ENCODE measurements at places on chromosomes 1 and 21. TPM values are rescaled to one million over a fixed set of nuclear protein-coding genes. Genes with fewer than 3 reads are reported as not detected.
A peak's percentile ranks its signal among the peaks of the same experiment; 100 is the strongest.

The CLDN17 gene
- total RNA-seq, result not detected

The NCF2 gene
- total RNA-seq, result 13.7 TPM

The IL20 gene
- not detected for total RNA-seq

The CHTOP gene
- 65.5 TPM for total RNA-seq

The LCE1E gene
- not detected for total RNA-seq

DNA sequence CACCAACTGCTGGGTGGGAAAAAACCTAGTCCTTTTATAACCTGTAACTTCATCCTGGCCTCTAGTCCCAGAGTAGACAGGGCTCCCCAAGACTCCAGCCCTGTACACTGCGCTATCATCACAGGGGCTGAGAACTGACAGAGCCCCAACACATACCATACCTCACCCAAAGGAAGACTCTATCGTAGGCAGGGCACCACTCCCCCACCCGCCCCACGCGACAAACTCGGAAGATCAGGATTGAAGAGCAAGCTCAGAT is 15.8 kb downstream of the INPP5B start:
- H3K36me3 ChIP-seq, result no peaks in the 10 kb centered on the region
- no peak for DNase-seq
- H3K27me3 ChIP-seq, result no peaks in the 10 kb centered on the region
- peak overlapping the region; percentile 45 for H3K4me3 ChIP-seq
- H3K27ac ChIP-seq, result peak overlapping the region; percentile 44

GRCh38 chr1:93219443-93219842 is 38.9 kb downstream of the CCDC18 start:
- H3K36me3 ChIP-seq, result no peaks in the 10 kb centered on the region
- H3K4me3 ChIP-seq, result no peak overlapping the region
- no peak for DNase-seq
- no peaks in the 10 kb centered on the region for H3K4me1 ChIP-seq
- H3K27ac ChIP-seq, result no peak overlapping the region

GRCh38 chr1:219837274-219837993 is 90.9 kb downstream of the SLC30A10 start:
- no peak overlapping the region for H3K27ac ChIP-seq
- no peaks in the 10 kb centered on the region for H3K36me3 ChIP-seq
- no peaks in the 10 kb centered on the region for H3K27me3 ChIP-seq
- DNase-seq, result peak; percentile 71
- no peaks in the 10 kb centered on the region for H3K4me1 ChIP-seq

- DNase-seq, result no peak
- no peaks in the 10 kb centered on the region for H3K27me3 ChIP-seq
- no peak overlapping the region for H3K4me3 ChIP-seq
Observed at GRCh38 chr1:63675420-63675931, 82.3 kb downstream of the PGM1 start.

DNA sequence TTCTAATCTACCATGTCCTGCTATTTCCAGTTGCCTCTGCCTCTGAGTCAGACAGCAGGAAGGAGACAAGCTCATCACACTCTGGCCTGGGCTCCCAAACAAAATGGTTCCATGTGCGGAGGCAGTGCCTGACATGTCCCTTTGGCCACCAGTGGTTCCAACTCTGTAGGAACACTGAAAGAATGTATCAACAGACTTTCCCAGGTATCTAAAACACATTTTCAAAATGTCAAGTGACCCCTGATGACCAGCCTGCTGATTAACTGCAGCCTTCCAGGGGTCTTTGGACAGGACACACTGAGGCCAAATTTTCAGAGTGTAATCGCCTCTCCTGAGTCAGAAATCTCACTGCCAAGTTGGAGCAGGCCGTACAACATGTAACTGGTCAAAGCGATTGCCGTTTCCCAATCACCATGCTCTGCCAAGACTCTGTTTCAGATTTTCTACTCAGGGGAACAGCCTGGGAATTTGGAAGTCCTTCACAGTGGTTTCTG is 172.7 kb downstream of the TPR start:
- H3K36me3 ChIP-seq, result no peaks in the 10 kb centered on the region
- H3K27ac ChIP-seq, result no peak overlapping the region
- no peak overlapping the region for H3K4me3 ChIP-seq
- DNase-seq, result no peak
- no peaks in the 10 kb centered on the region for H3K4me1 ChIP-seq
- no peaks in the 10 kb centered on the region for H3K27me3 ChIP-seq

DNA sequence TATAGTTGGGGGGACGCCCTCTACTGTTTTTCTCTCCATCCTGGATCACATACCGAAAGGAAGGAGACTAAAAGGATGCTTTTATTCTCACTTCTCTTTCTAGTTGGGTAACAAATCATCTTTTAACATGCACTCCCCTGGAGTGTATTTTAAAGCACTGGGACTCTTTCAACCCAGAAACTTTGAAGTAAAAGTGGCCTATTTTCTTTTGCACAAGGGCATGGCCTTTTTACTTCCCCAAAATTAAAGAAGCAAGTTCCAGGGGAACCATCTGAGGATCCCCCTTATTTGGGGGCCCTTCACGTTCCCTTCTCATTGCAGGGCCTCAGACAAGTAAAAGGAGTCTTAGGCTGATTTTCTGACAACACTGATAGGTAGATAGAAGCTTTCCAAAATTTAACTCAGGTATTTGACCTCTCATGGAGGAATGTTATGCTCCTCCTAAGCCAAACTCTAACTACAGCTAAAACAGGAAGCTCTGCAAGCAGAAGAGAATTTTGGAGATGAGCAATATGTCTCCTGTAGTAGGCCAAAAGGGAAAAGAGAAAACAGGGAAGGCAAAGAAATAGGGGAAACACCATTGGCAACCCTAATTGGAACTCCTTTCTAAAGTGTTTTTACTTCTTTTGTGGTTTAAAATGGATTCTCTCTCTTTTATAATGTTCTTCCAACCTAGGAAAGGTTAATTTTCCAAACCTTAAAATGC is 8.9 kb upstream of the CD46 start:
- DNase-seq, result no peak
- no peak overlapping the region for H3K4me3 ChIP-seq
- no peak overlapping the region for H3K27ac ChIP-seq
- H3K4me1 ChIP-seq, result peaks cover 5% of the 10 kb centered on the region

- no peak overlapping the region for H3K27ac ChIP-seq
- no peak for DNase-seq
- H3K27me3 ChIP-seq, result no peaks in the 10 kb centered on the region
- H3K4me3 ChIP-seq, result no peak overlapping the region
- no peaks in the 10 kb centered on the region for H3K4me1 ChIP-seq
Observed at GRCh38 chr1:51423073-51423821, 92.9 kb upstream of the TTC39A start.

DNA sequence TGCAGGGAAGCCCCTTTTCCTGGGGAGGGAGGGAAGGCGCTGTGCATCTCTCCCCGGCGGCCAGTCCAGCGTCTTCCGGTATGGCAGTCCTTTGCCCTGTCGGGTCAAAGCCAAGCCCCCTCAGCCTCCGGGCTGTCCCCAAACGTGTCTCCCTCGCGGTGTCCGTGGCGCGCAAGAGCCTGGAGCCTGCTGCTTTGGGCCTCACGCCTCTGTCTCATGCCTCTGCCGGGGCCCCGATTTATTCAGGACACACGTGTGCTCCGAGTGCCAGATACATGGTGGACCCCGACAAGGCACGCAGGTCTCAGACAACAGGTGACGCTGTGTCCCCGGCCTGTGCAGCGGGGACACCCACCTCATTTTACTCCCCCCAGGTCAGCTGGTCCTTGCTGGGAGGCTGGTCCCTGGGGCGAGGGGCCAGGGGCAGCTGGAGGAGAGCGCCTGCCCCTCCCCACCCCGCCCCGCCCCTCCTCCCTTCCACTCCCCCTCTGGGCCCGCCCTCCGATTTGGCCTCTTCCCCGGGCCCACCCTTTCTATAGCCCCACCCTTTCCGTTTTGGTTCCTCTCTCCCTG is 176.7 kb downstream of the CAMTA1 start:
- H3K27ac ChIP-seq, result no peak overlapping the region
- no peak for DNase-seq
- H3K4me3 ChIP-seq, result no peak overlapping the region
- peaks cover 34% of the 10 kb centered on the region for H3K4me1 ChIP-seq
- H3K36me3 ChIP-seq, result no peaks in the 10 kb centered on the region

GRCh38 chr1:19448491-19449439 is 36.6 kb downstream of the CAPZB start:
- peak overlapping the region; percentile 85 for H3K27ac ChIP-seq
- no peaks in the 10 kb centered on the region for H3K36me3 ChIP-seq
- DNase-seq, result peak; percentile 53
- peaks cover 52% of the 10 kb centered on the region for H3K4me1 ChIP-seq
- no peaks in the 10 kb centered on the region for H3K27me3 ChIP-seq

- peaks cover 40% of the 10 kb centered on the region for H3K27me3 ChIP-seq
- peaks cover 11% of the 10 kb centered on the region for H3K4me1 ChIP-seq
- H3K4me3 ChIP-seq, result no peak overlapping the region
- DNase-seq, result no peak
- H3K36me3 ChIP-seq, result no peaks in the 10 kb centered on the region
- no peak overlapping the region for H3K27ac ChIP-seq
Observed at GRCh38 chr1:205434738-205435137, 12.9 kb upstream of the LEMD1 start.

DNA sequence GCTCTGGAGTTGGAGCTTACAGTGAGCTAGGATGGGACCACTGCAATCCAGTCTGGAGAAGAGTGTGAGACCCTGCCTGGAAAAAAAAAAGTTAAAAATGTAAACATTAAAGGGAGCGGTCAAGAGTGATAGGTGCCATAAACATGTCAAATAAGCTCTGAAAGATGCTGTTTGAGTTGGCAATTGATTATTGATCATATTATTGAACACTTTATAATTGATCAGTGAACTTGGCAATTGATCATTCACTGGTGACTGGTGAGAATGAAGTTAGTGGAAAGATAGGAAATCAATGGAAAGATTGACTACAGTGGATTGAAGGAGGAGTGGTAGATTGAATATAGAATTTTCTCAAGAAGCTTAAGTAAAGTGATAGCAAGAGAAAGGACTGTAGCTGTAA is 64.3 kb upstream of the MPC2 start:
- no peaks in the 10 kb centered on the region for H3K36me3 ChIP-seq
- no peak overlapping the region for H3K27ac ChIP-seq

- H3K27ac ChIP-seq, result no peak overlapping the region
- H3K4me3 ChIP-seq, result no peak overlapping the region
- peak; percentile 7 for DNase-seq
- no peaks in the 10 kb centered on the region for H3K27me3 ChIP-seq
- no peaks in the 10 kb centered on the region for H3K36me3 ChIP-seq
Observed at GRCh38 chr1:196997423-196997822, 20.1 kb downstream of the CFHR5 start.

DNA sequence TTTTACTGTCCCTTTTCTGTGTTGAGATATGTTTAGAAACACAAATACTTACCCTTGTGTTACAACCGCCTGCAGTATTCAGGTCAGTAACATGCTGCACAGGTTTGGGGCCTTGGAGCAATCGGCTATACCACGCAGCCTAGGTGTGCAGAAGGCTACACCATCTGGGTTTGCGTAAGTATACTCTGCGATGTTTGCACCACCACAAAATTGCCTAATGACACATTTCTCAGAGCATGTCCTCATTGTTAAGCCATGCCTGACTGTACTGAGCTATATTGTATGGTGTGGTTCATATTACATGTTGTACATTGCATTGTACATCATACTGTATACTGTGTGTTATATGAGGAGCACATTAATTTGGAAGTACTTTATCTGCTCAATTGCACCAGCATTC is 247.4 kb downstream of the RHOU start:
- no peak overlapping the region for H3K4me3 ChIP-seq
- peaks cover 7% of the 10 kb centered on the region for H3K4me1 ChIP-seq
- H3K27ac ChIP-seq, result no peak overlapping the region
- no peaks in the 10 kb centered on the region for H3K36me3 ChIP-seq
- H3K27me3 ChIP-seq, result no peaks in the 10 kb centered on the region
- DNase-seq, result no peak

Measured in hepatocyte (in vitro differentiated cells).